ENCODE measurements at places on chromosomes 11 and 22. TPM values are rescaled to one million over a fixed set of nuclear protein-coding genes. Genes with fewer than 3 reads are reported as not detected.

- DNase-seq, result no peak
Measured at GRCh38 chr11:17813391-17814059, 78.9 kb downstream of the KCNC1 start.

DNA sequence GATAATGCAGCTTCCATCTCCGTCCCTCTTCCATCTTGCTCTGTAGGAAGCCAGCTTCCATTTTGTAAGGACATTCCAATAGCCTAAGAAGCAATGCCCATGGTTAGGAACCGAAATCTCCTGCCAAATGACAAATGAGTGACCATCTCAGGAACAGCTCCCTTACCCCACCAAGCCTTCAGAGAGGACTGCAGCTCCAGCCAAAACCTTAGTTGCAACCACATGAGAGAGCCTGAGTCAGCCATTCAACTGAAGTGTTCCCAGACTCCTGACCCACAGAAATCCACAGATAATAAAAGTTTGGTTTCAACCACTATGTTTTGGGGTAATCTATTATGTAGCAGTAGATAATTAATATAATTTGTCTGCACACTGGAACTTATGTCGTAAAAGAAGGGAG lies 51.7 kb upstream of the LDLRAD3 start:
- no peak for DNase-seq

DNA sequence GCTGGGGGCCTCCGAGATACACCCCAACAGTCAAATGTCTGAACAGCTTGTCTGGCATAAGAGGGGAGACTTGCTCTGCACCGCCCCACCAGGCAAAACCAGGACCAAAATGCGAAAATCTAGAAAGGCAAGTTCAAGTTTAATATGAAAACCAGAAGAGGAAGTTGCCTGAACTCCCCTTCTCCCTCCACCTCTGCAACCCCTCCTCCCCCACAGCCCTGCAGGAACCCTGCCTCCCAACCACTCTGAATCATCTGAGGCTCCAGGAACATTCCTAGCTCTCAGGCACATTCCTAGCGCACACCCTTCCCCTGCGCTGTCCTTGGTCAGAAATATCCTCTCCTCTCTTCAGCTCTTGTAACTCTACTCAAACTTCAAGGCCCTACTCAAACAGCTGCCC lies 36.7 kb downstream of the ISX start:
- no peak for DNase-seq

DNA sequence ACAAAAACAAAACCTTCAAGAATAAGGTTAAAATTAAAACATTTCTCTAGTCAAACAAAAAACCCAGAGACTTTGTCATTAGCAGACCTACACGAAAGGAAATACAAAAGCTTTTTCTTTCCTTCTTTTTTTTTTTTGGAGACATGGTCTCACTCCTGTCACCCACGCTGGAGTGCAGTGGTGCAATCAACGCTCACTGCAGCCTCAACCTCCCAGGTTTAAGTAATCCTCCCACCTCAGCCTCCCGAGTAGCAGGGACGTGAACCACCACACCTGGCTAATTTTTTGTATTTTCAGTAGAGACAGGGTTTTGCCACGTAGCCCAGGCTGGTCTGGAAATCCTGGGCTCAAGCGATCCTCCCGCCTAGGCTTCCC lies 30.5 kb downstream of the PLA2G6 start:
- no peak for DNase-seq

DNA sequence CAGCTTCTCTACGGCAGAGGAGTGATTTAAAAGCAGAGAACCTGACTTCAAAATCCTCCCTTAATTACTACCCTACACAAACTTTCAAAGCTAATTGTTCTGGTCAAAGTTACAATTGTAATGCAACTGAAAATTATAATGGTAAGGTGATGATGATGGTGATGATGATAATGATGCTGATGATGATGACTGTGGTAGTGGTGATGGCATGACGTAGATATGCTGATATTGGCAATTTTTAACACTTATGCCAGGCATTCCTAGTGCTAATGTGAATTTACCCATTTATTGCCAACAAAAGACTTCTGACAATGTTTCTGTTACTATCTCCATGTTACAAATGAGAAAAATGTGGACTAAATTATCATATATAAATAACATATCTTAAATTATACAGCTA lies 1831.1 kb downstream of the LRRC4C start:
- DNase-seq, result no peak

DNA sequence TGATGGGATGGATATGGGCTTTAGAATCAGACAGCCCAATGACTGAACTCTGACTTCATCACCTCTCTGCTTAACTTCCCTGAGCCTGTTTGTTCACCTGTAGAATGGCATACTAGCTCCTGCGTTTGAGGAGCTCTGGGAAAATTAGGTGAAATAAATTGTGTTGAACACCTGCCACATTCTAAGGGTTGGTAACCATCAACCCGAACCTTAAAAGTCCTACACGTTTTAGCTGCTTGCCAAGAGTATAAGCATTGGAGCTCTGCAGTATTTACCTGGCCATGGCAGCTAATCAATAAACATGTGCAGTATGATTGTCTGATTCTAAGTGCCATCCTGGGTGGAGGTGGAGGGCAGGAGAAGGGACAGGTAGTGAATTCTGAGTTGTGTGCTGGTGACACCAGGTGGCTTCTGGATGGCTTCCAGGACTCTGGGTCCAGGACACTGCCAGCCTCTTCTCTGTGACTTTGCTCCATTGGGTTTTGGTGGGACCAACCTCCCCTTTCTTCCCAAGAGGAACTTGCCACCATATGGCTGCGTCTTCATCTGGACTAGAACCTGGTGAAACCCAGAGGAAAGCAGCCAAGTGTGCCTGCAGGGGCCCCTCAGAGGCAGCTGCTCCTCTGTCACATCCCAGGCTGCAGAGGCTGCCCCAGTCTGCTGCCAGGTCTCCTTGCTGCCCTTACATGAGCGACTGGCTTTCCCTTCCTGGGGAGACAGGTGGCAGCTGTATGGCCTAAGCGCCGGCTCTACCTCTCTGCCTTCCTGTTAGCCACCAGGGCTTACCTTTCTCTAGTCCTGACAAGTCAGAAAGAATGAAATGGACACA lies 85.6 kb downstream of the CACNG2 start:
- DNase-seq, result no peak

- no peak for DNase-seq
Measured at GRCh38 chr11:125223901-125224361, 59.4 kb downstream of the PKNOX2 start.

- no peak for DNase-seq
Measured at GRCh38 chr11:33891714-33892327, at the start of gene LMO2. LMO2 (minus strand) TSS chr11:33892076; CDS start chr11:33869716, 22,360 bp downstream.

DNA sequence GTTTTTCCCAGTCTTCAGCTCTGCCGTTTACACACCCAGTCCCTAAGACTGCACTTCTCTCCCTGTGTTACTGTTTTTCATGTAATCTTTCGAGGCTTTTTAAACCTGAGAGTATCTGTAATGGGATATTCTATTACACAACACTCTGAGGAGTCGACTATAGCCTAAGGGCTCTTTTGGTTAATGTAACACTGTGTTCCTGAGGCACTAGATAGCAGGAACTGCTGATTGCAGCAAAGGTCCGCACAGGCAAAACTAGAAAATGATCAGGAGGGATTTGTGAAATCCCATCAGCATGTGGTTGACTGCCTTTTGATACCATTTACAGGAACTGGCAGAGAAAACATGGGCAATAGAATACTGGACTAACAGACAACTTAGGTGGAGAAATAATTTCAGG lies 512.3 kb upstream of the RAG2 start:
- DNase-seq, result no peak

DNA sequence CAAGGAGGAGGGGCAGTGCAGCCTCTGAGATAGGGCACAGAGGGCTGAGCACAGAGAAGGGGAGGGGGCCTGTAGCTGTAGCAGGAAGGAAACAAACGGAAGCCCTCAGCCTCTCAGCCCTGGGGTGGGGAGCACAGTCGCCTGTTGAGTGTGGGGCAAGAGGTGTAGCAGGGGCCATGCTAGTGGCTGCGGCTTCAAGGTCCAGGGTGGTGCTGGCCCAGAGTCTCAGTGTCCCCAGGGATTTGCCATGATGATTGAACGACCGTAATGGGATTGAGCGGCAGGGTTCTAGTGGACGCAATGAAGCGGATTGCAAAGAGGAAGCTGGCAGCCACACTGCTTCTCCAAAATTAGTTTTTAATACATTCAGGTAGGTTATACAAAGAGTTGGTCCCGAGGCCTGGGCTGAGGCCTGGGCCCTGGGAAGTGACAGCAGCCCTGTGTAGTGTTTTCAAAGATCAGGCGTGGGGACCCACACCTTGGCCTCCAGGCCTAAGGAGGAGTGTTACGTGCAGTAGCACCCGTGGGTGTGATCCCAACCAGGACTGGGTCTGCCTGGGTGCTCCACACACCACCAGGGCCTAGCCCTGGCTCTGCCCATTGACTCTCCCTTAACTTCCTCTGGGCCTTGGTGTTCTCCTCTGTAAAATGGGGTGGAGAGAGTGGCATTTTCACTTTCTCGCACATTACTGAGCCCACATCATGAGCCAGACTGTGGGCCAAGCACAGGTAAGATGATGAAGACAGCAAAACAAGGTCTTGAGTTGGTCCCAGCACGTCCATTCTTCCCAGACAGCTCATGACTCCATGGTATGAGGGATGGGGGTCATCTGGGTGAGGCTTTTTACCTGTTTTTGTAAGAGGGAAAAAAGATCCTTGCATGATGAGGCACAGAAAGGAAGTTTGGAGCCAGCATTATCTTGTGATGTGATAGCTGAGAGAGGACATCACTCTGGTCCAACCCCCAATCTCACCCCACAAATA lies 13.1 kb downstream of the LRRC32 start:
- no peak for DNase-seq

- DNase-seq, result no peak
Measured at GRCh38 chr22:28799606-28800307, 612 bp downstream of the XBP1 start.

GRCh38 chr11:117523680-117524079 lies 196.0 kb downstream of the CEP164 start:
- DNase-seq, result no peak

GRCh38 chr11:10934293-10934860 lies 76.5 kb upstream of the ZBED5 start:
- DNase-seq, result no peak

GRCh38 chr22:37896939-37897338 lies 9.2 kb upstream of the MICALL1 start:
- no peak for DNase-seq

DNA sequence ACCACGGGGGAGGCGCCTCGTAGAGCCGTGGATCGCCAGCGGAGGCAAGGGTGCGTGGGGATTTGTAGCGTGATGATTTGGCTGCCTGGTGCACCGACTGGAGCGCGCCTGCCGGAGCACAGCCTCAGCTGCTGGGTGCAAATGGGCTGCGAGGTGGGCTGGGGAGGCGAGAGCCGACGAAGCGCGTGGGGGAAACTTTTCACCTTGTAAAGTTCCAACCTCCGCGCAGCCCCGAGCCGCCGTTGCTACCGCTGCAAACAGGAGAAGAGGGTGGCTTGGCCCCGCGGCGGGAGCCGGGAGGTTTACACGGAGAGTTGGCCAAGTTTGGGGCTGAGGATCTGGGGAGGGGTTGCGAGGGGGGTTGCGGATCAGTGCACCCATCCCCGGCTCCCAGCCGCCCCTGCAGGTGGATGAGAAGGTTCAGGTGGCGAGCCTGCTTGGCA lies 528 bp downstream of the FAT3 start:
- DNase-seq, result no peak

GRCh38 chr11:2287091-2287490 lies 14.6 kb downstream of the C11orf21 start:
- DNase-seq, result no peak

DNA sequence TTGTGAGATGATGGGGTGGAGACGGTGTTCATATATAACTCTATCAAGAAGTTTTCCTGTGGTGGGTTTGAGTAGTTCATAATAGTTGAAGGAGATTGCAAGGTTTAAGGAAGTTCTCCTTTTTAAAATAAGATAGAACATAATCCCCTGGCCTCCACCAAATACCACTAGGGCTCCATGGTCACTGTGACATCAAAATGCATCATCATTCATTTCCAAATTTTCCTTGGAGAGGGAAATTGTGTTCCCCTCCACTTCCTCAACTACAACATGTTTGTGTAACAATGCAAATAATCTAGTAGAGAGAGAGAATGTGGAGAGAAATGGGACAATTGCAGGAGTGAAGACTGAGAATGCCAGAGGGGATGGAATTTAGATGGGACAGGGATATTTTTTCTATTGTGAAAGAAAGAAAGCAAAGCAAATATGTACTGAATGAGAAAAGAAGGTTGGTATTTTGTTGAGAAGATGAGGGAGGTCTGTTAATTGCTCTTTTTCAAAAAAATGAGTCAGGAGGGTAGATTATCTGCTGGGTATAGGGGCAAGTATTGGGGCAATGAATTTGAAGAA lies 33.4 kb upstream of the ZBED5 start:
- DNase-seq, result no peak

The PKNOX2 gene
- total RNA-seq, result 5.3 TPM

The HSPB2 gene
- 0.31 TPM for total RNA-seq

The PGA3 gene
- total RNA-seq, result 0.31 TPM
